Motor neuron (in vitro differentiated cells): ENCODE measurements at places on chromosomes 16 and 17.

DNA sequence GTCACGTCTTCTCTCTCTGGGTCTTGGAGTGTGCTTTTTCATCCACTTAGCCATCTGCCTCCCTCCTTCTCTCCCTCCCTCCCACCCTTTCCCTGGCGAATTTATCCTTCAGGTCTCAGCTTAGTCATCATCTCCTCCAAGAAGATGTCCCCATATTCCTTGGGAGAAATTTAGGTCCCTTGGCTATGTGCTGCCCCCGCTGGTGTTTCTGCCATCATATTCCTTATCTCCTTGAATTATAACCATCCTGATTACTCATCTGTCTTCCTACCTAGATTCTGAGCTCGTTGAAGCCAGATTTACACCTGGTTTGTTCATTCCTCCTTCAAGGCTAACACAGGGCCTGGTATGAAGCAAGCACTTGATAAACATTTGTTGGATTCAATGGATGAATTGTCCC, 5.0 kb downstream of the SEZ6L2 start:
- ATAC-seq: no peak

DNA sequence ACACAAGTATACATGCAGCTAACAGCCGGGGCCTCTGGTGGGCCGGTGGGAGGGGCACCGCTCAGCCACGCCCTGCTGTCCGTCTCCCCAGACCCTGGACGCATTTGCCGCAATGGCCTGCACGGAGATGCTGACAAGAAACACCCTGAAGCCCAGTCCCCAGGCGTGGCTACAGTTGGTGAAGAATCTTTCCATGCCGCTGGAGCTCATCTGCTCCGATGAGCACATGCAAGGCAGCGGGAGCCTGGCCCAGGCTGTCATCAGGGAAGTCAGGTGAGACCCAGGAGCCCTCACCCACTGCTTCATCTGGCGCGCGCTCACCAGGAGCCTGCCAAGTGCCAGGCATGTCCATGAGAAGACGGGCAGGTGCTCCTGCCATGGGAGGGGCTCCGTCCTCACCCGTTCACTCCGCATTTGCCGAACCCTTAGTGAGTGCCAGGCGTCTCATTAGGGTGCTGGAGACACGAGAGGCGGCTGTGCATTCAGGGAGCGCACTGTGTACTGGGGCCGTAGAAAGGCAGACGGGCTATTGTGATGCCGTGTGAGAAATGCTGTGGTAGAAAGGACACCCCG, 51.4 kb upstream of the ENDOV start:
- ATAC-seq: no peak

DNA sequence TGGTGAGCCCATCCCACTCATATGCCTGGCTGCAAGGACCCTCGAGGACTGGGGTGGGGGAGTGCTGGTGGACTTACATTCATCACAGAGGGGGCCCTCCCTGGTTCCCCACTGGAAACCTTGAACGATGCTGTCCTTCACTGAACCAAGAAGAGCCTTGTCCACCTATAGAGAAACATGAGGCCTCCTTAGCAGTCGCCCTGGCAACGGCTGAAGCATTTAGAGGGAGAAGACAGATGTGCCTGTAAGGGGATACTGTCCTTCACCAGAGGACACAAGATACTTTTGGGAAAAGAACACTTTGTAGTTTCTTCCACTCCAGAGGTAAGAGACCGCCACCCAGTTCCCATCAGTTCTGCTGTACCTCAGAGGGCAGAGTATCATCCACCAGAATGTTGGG, 6.5 kb downstream of the HIGD1B start:
- no peak for ATAC-seq

GRCh38 chr16:7946142-7946541, 613.5 kb downstream of the RBFOX1 start:
- ATAC-seq: no peak

DNA sequence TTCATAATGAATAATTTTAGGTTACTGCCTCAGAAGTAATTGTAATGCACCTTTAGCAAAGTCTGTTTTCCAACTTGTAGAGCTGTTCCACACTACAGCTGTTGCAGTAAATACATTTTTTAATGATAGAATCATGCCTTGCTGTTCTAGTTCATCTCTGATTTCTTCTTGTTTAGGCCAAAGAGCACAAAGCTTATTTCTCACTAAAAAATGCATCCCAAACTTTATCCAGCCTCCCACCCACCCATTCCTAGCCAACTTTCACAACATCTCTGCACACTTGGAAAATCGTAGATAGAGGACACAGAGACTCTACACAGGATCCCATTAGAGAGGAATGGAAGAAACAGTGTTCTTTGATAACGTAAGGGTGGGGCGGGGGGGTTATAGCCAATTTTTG, 252.2 kb upstream of the DYNLRB2 start:
- ATAC-seq: no peak

DNA sequence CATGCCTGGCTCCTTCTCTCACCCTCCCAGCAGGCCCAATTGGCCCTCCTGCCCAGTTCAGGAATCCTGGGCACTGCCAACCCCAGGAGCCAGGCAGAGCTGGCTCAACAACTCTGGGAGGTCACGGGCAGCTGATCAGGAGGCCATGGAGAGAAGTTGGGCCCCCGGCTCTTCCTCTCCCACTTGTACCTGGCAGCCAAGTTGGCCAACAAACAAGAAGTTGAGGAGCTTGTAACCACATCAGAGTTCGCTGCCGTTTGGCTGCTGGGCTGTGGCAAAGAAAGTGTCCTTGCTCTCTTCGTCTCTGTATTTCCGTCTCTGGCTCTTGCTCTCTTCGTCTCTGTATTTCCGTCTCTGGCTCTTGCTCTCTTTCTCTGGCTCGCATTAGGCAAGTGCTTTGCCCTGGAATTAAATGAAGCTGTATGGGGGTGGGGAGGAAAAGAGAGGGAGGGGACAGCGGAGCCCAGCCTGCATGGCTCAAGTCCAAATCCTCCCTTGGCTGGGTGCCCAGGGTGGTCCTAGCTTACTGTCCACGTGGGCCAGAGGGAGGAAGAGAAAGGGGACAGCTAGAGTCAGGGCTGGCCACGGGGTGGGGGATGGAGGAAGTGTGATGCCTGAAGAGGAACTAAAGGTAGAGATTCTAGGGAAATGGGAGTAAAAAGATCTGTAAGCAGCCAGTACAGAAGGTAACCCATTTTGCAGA, 7.8 kb upstream of the TMEM132E start:
- ATAC-seq: no peak

GRCh38 chr17:75652934-75653549, 13.9 kb downstream of the RECQL5 start:
- ATAC-seq: no peak

GRCh38 chr16:17211797-17212196, 259.0 kb downstream of the XYLT1 start:
- no peak for ATAC-seq

DNA sequence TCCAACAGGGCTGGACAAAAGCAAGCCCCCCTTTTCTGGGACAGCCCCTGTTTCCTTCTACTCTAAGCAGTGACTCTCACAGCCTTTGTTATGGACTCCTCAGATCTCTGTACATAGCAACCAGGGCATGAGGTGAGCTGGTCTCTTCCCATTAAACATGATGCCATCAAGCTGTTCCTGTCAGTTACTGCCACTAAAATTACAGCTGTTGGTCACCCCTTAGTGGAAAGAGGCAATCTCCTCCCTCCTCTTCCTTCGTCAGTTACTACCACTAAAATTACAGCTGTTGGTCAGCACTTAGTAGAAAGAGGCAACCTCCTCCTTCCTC, 95.2 kb upstream of the SMIM36 start:
- ATAC-seq: peak; percentile 69

DNA sequence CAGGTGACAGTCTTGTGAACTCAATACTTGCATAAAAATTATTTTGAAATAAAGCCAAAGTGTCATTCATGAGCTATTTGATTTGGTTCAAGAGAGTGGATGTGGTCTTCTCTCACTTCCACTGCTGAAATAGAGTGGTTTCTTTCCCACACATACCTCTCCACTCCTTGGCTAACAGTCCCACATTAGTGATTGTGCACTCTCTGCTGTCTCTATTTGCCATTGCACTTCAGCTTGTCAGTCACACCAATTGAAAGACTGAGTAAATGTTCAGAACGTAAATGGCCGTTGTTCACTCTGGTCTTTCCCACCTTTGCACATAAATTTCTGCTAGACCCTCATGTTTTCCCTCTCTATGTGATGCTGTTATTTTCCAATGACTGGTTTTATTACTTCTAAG, 197.5 kb downstream of the FTO start:
- ATAC-seq: no peak

- ATAC-seq: no peak
Observed at GRCh38 chr17:82064433-82065192, 991 bp downstream of the DUS1L start.

DNA sequence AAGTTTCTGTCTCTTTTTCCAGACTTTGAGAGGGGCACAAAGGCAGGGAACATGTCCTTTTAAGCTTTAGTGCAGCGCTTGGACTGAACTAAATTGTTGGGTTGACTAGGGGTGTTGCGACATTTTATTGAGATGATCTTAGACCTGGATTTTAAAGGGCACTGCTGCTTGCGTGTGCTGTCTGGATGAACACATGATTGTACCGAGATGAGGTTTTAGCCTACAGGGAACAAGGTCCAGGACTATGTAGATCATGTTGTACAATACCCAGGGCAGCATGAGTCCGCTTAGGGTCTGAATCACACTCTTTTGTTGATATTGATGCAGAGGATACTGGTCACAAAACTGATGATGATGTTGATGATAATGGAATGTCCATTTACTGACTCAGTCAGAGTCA, 5.2 kb upstream of the RGS9 start:
- no peak for ATAC-seq

- ATAC-seq: peak; percentile 35
Observed at GRCh38 chr17:850851-851763, 69.0 kb downstream of the MRM3 start.

DNA sequence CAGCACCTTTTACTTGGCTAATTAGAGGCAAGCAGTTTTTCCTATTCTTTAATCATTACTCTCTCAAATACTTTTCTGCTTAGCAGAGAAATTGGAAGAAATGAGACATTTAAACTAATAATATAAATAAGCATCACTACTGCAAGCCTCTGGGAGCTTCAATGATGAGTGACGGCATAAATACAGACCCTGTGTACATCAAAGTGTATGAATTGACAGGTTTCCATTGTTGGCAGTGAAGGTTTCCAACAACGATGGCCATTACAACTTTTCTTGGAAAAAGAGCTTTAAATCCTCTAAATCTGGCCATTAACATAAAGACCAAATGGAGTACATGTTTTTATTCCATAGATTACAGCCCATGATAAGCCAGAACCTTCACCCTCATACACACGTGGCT, 39.4 kb upstream of the CACNG5 start:
- ATAC-seq: no peak

GRCh38 chr17:31058976-31059375, 35.8 kb upstream of the NF1 start:
- no peak for ATAC-seq

- ATAC-seq: no peak
Observed at GRCh38 chr17:34502426-34502825, 77.0 kb upstream of the TMEM132E start.

DNA sequence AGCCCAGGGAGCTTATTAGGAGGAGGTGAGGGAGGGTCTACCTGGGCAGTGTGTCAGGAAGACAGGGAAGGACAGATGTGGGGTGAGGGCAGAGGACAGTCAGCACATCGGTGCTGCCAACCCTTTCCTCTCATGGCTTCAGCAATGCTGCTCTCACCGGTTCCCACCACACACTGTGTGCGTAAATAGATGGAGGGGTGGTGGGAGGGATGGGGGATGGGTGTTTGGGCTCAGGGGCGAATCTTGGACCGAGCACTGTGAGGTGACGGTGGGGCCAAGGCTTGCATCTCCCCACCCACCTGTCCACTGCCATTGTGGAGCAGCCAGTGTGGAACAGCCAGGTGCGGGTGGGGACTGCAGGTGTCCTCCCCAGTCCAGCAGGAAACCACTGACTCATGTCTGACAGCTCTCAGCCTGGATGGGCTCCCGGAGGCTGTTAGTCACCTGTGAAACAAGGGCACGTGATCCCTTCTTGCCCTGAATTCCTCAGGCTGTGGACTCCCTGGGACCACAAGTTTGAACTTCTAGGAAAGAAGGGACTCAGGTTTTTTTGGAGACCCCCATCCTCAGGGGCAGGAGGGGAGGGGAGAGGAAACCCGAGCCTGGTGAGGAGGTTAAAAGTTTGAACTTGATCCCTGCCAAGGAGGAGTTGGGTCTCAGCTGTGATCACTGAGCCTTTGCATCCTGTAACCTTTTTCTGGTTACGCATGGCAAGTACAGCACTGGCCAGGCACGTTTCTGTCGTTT, 42.7 kb upstream of the SMPD3 start:
- ATAC-seq: no peak

- peak; percentile 4 for ATAC-seq
Observed at GRCh38 chr16:11076259-11077018, 132.1 kb downstream of the CLEC16A start.

- ATAC-seq: no peak
Observed at GRCh38 chr17:2143332-2143731, 88.4 kb downstream of the HIC1 start.

DNA sequence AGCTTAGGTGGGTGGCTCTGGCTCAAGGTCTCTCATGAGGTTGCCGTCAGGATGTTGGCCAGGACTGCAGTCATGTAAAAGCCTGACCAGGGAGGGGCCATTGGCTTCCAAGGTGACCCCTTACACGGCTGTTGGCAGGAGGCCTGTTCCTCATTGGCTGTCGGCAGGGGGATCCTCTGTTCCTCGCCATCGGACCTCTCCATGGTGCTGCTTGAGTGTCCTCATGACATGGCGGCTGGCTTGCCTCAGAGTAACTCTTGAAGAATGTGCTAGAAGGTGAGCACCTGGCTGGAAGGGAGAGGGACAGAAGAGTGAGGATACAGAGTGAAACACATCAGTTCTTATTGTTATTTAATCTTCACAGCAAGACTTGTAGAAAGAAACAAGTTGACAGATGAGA, 4.7 kb upstream of the RPRML start:
- no peak for ATAC-seq

DNA sequence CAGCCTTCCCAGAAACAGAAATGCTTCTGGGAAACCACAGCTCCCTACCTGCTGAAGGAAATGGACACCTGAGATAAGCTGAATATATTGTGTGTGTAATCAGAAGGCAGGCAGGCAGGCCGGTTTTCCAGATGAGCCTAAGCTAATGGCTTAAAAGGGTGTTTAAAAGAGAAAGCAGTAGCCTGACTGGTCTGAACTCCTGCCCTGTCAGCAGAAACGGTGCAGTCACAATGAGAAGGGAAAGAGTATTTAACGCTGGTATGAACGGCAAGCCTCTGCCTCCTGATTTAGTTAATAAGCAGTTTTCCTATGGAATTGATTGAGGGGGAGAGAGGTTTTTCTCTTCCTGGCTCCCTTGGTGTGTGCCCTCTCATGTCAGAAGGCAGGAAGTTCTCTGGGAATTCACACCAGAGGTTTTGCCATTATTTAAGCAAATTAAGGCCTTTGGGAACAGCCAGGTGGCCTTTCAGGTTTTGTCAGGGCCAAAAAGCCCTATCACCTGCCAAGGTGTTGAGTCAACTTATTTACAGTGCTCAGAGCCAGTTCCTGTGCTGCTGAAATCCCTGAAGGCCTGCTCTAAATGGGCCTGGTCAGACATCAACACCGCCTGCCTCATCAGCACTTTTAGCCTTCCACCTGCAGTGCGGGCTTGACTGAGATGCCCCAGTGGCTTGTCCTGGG, 41.6 kb downstream of the CDH1 start:
- no peak for ATAC-seq

DNA sequence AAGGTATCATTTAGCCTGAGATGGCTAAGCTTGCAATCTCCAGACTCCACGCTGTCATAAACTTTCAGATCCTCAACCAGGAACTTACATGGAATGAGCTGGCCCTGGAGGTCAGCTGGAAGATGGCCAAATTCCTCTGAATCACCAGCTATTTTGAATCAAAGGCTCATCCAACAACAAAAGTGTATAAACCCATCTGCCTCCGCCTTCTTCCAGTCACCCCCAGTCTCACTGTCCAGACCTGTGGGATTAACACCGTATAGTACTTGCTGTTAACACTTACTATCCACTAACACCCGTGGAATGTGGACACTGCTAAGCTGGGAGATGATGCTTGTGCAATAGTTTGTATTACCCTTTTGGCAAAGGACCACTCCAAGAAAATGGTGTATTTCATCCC, 1.9 kb upstream of the LCMT1 start:
- ATAC-seq: no peak
